ENCODE measurements at places on chromosomes 7 and 10.

DNA sequence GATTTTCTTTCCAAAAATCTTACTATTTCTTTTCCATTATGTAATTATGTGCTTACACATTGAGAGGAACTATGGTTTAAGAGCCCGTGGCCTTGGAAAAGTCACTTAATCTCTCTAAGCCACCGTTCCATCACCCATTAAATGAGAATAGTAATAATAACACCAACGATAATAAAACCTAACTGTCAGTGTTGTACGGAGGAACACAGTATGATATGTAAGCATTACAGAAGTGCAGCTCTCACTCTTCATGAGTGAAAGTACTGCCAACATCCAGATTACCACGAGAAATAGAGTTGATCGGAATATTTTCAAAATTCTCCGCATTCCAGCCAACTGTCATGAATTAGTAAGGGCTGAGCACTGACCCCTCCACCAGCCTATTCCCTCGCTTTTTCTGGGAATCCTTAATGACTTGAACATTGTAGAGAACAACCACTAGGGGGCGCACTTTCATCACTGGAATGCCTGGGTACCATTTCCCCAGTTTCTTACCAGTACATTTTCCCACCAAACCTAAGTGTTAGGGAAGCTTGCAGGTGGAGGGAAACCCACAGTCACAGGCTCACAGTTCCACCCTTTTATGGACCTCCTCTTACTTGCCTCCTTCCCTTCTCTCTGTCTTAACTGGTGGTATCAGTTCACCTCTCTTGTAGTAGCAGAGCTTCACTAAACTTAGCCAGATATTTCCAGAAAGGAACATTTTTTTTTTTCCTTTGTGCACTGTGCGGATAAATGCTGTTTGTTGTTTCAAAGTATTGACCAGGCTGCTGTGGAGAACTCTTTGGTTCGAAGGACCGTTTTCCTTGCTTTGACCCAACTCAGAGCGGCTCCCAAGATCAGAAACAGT is 27.8 kb downstream of the NKX2-3 start:
- no peak for DNase-seq

- no peak for DNase-seq
Measured at GRCh38 chr10:94343151-94343550, 19.6 kb downstream of the NOC3L start.

GRCh38 chr10:34815185-34816084 is at the start of gene PARD3:
PARD3 (minus strand) TSS chr10:34815296; CDS start chr10:34814995, 301 bp downstream.
- peak; percentile 15 for DNase-seq

DNA sequence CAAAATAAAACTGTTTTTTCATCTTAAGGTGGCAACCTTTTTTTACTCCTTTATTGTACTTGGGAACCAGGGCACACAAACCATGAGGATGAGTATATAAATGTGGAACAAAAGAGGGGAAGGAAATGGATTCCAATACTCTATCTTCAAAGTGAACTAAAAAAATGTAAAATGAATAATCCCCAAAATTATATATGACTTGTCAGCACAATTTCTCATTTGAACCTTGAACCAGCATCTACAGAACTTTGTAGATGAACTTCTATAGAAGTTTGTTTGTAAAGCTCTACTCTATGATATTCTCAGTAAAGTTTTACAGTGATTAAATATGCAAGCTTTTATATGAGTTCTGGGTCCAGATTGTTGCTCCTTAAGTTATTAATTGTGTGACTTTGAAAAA is 218.2 kb upstream of the ETV1 start:
- no peak for DNase-seq

DNA sequence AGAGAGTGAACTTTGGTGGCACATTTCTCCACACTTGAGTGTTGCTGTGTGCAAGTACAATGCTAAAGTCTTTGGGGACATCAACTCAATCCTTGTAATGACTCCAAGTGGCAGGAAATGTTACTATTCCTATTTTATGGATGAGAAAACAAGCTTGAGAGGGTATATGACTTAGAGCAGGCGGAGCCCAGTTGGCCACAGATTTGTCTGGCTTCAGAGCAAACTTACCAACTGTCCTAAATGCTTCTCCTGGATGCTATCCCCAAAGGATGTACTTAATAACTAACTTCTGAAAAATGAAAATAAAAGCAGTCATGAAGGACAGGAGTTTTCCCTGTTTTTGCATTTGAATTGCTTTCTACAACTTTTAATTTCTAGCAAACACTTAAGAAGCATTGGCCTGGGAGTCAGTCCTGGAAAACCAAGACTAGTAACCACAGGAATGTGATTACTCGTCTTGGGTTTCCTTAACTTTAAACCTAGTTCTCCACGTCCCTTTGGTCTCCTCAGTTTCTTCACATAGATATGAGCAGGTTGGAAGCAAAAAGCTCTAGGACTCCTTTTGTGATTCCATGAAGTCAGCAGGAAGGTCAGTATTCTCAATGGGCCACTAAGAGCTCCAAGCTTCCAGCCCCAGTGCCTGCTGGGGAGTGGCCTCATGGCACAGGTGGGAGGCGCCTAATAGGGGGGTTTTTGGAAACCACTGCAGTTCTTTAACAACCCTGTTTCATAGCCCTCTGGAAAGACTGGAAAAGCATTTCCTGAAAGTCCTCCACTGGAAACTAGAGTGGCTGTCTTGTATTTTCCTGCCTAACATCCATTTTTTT is 140.8 kb downstream of the GLCCI1 start:
- DNase-seq = peak; percentile 48

DNA sequence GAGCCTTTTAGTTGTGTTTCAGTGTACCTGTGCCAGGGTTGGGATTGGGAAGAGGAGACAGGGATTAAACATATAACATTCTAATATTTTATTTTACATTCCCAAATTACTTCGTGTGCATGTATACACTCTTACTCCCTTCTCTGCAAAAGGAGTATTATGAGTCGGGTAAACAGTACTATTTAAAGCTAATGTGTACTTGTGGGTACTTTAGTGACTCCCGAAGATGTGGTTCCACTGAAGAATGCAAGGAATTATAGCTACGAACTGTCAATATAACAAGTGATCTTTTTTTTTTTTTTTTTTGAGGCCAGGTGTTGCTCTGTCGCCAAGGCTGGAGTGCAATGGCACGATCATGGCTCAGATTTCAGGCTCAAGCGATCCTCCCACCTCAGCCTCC is 122.6 kb upstream of the RPA3 start:
- DNase-seq = no peak

DNA sequence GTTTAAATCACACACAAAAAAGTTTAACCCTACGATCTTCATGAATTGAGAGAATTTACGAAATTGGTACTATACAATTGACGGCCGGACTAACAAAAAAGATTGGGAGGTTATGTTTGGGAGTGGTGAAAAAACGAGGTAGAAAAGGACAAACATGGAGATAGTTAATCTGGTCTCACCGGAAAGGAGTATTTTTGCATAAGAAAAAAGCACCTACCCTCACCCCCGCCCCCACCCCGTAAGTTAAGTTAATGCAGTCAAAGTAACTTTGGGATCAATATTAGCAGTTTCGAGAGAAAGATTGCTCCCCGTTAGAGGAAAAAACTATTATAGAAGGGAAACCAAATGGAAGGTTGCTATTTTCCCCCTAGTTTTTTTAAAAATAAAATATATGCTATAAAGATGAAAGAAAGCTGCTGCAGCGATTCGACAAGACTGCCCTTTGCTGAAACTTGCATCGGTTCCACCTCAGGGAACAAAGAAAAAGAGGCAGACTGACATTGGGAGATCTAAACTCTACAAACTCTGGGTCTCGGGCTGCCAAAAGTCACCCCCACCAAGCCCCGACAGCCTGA is 3.5 kb downstream of the SP8 start:
- no peak for DNase-seq

DNA sequence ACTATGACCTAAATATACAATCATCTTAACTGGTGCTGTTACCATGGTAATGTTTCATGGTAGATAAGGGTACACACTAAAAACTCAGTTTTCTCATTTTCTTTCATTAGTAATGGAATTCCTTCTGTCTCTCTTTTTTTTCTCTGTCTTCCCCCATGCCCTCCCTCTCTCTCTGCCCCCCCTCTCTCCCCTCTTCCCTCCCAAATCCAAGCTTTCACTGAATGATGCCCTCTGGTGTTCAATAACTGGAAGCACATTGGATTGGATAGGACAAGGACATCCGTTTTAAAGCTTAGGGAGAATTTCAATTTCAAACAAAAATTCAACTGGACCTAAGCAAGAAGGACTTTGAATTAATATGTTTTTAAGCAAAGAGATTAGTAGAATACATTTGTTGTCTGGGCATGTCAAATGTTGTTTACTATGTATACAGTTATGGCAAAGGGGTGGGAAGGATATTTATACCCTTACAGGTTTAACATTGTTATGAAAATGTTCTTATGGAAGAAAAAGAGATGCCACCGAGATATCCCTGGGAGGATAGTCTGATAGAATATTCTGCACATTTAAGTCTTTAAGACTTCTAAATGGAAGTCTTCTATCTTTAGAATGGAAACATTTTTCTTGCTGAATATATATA is 6.1 kb downstream of the CHRM2 start:
- DNase-seq = no peak

DNA sequence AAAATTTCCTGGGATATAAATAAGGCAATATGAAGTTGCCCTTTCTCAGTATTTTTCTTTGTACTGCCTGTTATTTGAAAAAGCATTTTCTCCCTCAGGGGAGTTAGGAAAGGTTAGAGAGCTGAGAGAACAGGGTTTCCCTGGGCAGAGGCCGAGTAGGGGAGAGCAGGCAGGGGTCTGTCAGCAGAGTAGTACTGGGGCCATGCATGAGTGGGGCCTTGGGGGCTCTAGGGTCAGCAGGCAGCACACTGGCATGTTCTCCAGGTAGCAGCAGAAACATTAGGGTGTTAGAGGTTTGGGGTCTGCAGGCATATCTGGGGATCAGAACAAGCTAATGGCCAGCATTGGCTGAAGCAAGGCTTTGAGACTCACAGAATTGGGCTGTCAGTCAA is 56.4 kb downstream of the KLRG2 start:
- no peak for DNase-seq

- no peak for DNase-seq
Measured at GRCh38 chr7:154832557-154833138, 170.3 kb downstream of the PAXIP1 start.

DNA sequence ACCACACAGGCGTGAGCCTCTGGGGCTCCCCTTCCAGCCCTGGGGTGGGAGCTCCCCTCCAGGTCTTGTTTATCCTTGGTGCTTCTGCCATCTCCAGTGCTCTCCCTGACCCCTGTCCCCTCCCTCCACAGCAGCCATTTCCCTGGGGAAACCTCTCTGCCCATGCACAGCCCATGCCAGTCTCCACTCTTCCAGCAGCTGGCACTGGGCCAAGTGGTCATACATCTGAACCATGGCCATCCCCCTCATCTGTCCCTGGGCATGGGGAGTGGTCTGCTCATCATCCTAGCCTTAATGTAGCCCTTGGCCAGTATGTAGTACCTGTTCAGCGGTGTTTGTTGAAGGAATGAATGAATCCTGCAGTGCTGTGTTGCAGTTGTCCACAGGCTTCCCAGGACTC is 172.4 kb upstream of the ZNF32 start:
- no peak for DNase-seq

- DNase-seq = no peak
Measured at GRCh38 chr7:138303230-138304070, 156.6 kb upstream of the TRIM24 start.

DNA sequence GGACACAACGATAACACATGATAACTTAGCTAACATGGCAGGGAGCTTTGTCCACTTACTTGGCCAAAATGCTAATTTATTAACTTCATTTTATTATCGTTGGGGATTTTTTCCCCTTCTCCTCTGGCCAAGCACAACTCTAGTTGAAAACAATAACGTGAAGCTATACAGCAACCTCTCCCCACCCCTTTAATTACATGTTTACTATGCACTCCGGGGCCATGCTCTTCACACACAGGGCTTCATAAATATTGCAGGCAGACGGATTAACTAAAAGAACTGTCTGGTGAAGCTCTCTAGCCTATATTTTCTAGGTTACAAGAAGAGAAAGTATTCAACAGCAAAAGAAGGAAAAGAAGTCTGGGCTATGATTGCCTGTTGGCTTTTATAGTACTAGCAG is 51.7 kb downstream of the XRCC2 start:
- DNase-seq = no peak

- DNase-seq = no peak
Measured at GRCh38 chr7:106110238-106110560, 1.9 kb downstream of the SYPL1 start.

- no peak for DNase-seq
Measured at GRCh38 chr7:54946764-54947163, 72.1 kb upstream of the EGFR start.

- DNase-seq = peak; percentile 23
Measured at GRCh38 chr7:4227105-4228010, 454.7 kb upstream of the FOXK1 start.

- DNase-seq = no peak
Measured at GRCh38 chr10:132282667-132283603, 24.8 kb downstream of the STK32C start.

DNA sequence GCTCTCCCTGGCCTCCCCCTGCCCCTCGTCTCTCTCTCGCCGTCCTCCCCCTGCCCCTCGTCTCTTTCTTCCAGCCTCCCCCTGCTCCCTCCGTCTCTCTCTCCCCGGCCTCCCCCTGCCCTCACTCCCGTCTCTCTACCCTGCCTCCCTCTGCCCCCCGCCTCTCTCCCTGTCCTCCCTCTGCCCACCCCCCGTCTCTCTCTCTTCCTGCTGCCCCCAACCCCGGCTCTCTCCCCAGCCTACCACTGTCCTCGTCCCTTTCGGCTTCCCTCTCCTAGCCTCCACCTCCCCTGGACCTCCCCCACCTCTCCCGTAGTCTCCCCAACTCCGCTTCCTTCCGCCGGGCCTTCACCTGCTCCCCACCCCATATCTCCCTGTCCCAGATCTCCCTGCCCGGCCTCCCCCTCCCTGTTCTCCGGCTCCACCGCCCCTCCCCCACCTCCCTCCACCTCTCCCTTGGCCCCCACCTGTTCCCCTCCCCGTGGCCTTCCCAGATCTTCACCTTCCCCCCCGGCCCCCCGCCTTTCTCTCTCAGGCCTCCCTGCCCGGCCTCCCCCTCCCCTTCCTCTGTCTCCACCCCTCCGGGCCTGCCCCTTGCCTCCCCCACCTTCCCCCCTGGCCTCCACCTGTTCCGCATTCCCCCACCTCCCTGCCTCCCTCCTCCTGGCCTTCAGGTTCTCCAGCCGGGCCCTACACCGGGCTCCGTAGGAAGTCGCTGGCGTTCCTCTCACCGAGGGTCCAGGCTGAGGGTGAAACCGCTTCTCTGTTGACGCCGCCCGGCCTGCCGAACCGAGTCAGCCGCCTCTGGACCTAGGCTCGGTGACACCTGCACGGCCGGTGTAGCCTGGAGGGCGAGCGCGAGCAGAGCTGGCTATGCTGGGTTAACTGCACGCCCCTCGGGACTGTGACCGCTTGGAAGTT is 1.2 kb downstream of the GET4 start:
- DNase-seq = no peak

GRCh38 chr7:151131592-151132293 is 35.8 kb downstream of the GBX1 start:
- no peak for DNase-seq

- DNase-seq = no peak
Measured at GRCh38 chr10:22335173-22335933, 9.9 kb upstream of the SPAG6 start.

GRCh38 chr10:31694126-31694685 is 234.4 kb downstream of the ARHGAP12 start:
- no peak for DNase-seq

Data from astrocyte of the cerebellum (primary cell).